Sciatic nerve (tissue), 2 donors: ENCODE measurements at places on chromosomes 2 and 18.

DNA sequence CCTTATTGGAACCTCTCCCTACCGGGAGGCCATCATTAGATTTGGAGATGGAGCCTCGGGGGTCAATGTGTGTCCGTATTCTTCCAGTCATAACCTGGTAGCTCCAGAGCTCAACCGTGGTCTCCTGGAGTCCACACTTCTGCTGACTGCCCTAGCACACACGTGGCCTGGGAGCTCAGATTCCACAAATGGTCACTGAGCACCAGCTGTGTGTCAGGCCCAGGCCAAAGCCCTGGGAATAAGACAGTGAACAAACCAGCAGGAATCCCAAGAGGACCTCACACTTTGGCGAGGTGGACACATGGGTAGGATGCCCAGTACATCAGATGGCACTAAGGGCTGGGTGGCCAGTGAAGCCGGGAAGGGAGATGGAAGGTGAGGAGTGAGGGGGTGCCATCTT, 15.5 kb downstream of the GYPC start:
- DNase-seq, result no peak

DNA sequence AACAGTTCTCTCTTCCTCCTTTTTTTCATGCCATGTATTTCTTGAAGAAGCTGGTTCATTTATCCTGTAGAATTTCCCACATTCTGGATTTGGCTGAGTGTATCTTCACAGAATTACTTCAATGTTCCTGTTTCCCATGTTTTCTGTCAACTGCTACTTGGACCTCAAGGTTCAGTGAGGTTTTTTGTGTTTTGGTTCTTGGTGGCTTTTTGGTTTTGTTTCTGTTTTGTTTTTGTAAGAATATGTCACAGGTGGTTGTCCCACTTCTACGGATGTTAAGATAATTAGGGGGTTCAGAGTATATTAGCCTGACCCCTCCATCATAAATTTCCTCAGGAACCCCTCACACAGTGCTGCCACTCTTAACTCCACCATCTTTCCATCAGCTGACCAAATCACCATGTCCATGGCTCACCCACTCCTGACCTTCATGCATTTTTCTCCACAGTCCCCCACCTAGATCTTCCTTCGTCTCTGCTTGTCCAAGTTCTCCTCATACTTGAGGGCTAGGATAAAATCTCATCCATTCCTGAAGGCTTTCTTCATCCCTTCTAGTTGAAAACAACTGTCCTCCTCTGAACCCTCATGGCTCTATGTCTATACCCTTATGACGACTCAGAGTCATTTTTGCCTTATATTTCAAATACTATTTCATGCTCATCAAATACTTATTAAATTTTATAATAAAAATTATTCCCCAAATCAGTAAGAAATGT, 40.4 kb downstream of the PLEKHM3 start:
- no peak for DNase-seq

DNA sequence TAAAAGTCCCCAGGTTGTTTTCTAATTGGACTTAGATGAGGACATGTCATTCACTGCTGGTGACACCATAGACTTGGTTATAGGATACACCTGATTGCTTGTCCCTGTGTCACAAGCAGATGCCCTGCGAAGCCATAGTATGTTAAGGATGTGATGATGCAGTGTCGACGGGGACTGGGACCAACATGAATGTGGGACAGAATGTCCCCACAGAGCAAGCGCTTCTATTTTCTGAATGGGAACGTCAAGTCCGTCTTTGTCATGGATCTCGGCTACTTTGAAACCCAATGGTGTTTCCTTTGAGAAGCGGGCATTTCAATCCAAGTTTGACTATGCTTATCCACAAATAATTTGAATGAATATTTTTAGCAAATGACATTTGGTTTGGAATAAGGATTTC, 2.1 kb downstream of the GCG start:
- DNase-seq, result no peak

DNA sequence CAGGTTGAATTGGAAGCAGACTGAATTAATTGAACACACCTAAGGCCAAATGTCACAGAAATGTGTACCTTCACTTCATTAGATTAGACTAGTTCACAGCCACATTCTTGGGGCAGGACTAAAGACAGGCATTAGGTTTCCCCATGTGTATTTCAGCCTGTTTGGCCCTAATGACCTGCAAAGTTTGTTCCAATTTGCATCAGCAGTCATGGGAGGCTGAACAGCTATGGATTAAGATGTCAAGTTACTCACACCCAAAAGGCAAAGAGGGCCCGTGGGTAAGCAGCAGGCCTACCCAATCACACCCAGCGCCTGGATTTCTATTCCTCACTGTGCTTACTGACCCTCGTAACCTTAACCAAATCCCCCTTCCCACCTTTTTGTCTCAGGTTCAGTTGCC, 99.6 kb upstream of the RIOK3 start:
- no peak for DNase-seq

DNA sequence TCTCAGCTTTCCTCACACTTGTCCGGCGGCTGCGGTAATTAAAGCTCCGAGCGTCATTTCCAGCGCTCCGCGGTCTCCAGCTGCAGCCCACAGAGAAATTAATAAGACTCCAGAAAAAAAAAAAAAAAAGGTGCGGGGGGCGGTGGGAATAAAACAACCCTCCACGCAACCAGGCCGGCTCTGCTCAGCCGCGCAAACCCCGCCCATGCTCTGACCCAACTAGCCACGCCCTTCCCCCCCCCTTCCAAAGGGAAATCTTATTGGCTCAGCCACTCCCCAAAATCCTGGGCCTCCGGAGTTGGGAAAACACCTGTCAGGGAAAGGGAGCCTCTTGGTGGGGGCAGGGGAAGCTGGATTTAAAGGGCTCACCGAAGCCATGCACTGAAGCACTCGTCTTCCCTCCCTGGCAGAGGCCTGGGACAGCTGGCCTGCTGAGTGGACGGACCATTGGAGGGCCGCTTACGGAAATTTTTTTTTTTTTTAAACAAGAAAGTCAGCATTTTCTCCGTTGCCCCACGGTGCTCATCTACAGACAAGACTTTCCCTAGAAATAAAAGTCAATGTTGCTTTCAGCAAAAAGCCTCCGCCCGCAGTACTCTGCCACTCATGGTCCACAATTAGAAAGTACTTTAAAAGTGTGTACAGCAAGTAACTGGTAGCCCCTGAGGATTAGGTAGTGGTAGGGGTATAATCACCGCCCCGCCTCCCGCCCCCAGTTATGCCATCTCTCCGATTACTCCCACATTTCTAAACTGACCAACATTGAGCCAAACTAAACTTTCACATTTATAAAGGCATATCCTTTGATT, 674 bp upstream of the ERBB4 start:
- DNase-seq, result peak; percentile 62

DNA sequence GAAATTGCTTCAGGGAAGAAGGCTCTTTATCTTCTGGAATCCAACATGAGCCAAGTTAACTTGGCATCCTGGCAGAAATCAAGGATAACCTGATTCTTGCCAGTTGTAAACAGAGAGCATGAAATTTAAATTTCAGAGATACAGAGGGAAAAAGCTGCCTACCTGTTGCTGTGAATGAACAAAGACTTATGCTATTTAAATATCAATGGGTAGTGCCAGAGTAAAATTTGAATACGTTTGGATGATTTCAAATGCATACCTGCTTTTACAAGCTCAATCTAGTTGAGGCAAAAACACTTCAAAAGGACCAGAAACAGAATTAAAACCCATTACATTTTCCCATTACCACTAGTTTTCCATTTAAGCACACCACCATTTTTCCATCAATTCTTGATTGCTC, 60.9 kb downstream of the CHST9 start:
- DNase-seq, result no peak

- DNase-seq, result no peak
Observed at GRCh38 chr2:126932966-126933710, 34.4 kb downstream of the TEX51 start.

GRCh38 chr2:157443090-157443489, 799 bp downstream of the CYTIP start:
- no peak for DNase-seq

DNA sequence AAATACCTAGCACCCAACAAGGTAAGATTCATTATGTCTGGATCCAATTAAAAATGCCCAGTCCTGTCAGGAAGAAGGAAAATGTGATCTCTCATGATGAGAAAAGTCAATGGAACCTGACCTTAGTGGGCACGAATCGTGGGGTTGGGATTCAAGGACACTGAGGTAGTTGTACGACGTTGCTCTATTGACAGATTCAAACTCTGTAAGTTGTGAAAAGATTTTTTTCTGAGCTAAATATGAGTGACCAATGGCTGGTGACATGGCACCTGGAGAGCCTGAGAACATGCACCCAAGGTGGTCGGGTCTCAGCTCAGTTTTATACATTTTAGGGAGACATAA, 148.2 kb downstream of the NDUFA10 start:
- DNase-seq, result no peak

GRCh38 chr2:236670235-236670620, 100.6 kb downstream of the ACKR3 start:
- DNase-seq, result peak; percentile 60

GRCh38 chr2:20141806-20142205, 83.1 kb downstream of the SDC1 start:
- DNase-seq, result no peak

DNA sequence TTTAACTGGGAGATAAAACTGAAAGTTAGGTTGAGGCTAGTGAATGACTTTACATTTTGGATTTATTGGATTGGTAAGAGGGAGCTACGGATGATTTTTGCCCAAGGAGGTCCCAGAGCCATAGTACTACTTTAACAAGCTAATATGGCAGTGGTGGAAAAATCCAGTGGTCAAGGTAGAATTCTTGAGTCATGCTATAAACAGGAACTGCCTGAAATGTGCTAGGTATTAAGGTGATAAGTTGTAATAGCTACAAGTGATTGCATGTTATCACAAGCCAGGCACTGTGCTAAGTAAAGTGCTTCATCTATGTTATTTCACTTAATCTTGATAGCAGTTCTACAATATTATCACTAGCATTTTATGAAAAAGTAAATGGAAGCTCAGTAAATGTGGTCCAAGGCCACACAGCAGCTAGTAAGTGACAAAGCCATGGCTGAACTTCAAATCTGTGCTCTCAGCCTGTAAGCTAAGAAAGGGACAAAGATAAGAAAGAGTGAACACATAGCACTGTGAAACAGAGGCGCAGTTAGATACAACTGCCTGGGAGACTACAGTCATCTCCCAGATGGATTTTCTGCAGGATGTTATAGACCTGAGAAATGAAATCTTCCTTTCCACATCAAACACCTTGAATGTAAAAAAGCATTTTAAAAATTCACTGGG, 469.6 kb downstream of the TGIF1 start:
- no peak for DNase-seq

DNA sequence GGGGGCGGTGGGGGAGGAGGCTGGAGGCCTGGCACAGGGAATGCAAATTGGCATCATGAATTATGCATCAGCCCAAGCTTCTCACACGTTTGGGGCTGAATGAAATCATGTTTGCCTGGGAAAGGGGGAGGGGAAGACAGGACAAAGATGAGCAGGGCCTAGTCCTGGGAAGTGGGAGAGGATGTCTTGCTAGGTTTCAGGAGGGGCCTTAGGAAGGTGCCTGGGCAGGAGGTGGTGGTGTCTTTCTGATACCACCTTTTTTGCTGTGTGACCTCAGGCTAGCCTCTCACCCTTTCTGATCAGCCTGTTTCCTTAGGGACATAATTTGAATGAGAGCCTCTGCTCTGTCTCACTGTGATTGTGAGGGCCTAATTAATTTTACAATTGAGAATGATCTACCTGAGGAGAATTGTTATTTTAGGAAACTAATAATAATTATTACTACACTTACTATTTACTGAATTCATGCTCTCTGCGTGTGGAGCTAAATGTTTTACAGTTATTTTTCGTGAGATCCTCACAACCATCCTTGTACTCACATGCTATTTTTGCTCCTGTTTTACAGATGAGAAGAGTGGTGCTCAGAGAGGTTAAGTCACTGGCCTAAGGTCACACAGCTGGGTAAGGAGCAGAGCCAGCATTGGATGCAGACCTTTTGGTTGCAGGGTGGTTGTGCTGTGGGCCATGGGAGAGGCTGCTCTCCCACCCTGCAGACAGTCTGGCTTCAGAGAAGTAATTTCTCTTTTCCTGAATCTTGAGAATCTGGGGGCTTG, 39.6 kb downstream of the INHBB start:
- no peak for DNase-seq

DNA sequence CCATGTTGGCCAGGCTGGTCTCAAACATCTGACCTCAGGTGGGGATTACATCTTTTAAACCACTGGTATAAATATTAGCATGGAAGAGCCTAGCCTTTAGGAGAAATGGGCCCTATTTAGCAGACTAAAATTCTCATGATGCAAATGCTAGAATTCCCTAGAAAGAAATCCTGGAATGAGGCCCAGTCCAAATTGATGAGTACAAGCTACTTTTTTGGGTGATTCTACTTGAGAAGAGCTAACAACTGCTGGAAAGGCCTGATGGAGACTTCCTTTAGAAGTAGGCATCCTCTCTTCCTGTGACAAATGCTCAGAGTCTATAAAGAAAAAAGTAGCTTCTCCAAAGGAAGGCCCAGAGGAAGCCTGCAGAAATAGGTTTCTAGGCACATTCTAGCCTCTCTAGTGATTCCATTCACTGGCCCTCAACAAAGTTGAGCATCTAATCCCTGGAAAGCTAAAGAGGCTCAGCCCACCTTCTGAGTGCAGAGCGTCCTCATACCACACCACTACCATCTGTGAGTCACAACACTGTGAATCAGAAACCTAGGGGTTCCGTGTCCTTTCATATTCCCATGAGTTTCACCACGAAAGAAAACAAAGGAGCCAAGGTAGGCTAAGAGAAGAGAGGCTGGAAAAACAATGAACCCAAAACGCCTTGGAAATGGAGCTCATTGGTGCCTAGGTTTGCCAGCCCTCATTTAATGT, 183.1 kb downstream of the C1D start:
- no peak for DNase-seq

DNA sequence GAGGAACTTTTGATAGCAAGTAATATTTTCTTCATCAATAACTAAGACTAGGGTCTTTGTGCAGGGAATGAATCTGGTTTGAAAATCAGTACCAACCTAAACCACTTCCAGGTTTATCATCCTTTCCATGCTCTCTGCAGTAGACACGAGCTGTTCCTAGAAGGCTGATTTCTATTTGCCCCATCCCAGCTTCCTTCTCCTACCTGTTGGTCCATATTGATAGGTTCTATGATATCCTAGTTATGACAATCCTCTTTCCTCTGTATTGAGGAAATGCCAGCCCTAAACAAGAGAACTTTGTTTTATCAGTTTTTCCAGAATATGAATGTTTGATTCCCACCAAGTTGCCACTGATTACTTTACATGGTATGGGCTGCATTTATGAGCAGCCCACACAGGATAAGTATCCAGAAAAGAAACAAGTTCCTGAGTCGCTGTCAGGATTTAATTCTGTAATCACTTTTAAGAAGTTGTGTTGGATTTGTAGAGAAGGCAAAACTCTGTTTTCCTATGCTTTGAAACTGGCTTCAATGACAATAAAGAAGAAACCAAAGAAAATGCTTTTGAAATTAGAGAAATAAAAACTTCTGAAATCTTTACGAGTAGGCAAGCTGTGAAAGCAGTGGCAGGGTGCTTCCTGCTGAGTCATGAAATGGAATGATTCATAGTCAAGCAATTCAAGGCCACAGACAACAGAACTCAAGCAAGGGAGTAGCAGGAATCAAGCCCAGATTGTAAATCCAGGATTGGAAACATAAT, 37.3 kb upstream of the TANK start:
- no peak for DNase-seq

GRCh38 chr2:36214691-36215090, 140.9 kb upstream of the CRIM1 start:
- no peak for DNase-seq
